Activated CD8-positive, alpha-beta T cell treated with anti-CD3 and anti-CD28 coated beads, Interleukin-2, amount 10 ng/mL, durations not matched to agents 7 days and 5 days (primary cell): ENCODE measurements at places on chromosomes 3 and 15. TPM values are rescaled to one million over a fixed set of nuclear protein-coding genes. Genes with fewer than 3 reads are reported as not detected.

Gene NUTM1
- total RNA-seq, result not detected

DNA sequence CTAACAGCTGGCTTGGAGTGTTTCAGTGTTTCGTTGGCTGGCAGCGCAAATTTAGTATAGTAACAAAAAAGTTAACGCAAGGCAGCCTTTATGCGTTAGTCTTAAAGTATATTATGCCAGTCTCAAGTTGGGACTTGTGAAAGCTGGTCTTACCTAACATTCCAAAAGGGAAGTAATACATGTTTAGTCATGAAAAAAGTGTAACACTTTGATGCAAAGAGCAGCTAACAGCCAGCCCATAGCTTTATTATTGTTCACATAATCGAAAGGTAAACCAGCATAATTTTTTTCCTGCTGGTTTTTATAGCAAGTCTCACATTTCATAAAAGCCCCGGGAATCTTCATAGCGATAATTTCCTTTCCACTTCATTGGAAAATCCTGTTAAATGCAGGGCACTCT, 2.4 kb upstream of the GPR87 start:
- no peak overlapping the region for H3K27ac ChIP-seq
- H3K4me3 ChIP-seq, result no peak overlapping the region
- H3K36me3 ChIP-seq, result no peaks in the 10 kb centered on the region

- H3K36me3 ChIP-seq, result no peaks in the 10 kb centered on the region
- peaks cover 4% of the 10 kb centered on the region for H3K4me1 ChIP-seq
- DNase-seq, result no peak
- H3K4me3 ChIP-seq, result no peak overlapping the region
- peak overlapping the region; percentile 34 for H3K27ac ChIP-seq
Observed at GRCh38 chr3:43034911-43035310, 55.8 kb downstream of the GASK1A start.

Gene LOXL1
- total RNA-seq, result 8.4 TPM

DNA sequence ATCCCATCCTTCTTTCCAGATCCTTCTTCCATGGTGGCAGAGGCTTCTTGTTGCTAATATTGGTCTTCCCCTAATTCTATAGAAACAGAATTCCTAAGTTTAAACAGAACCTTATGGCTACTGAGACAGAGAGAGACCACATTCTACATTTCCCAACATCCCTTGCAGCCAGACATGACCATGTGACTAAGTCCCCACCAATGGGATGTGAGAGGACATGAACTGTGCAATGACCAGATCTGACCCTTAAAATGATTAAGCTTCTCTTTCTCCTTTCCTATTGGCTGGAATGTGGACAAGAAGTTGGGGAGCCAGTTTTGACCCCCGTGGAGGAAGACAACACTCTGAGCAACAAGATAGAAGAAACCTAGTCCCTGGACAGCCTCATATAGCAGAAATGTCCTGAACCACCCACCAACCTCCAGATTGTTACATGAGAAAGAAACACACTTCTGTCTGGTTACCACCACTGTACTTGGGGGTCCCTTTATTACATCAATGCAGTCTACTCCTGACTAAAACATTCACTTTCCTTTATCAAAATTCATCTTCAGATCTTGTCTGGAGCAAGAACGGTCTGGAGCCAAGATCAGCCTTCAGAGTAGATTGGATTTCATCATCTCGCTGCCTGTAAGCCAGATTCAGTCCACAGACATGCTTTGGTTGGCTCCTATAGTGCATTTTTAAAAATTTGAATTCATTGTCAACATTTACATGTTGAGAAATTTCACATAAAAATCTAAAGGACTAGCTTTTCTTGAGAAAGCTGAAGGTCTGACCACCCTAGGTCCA, 183.9 kb downstream of the SHQ1 start:
- H3K27ac ChIP-seq, result no peak overlapping the region
- DNase-seq, result no peak
- peaks cover 2% of the 10 kb centered on the region for H3K27me3 ChIP-seq
- H3K36me3 ChIP-seq, result no peaks in the 10 kb centered on the region
- no peaks in the 10 kb centered on the region for H3K4me1 ChIP-seq

- H3K27me3 ChIP-seq, result no peaks in the 10 kb centered on the region
- no peak overlapping the region for H3K4me3 ChIP-seq
- no peak overlapping the region for H3K27ac ChIP-seq
Observed at GRCh38 chr15:72358121-72358520, 17.7 kb downstream of the HEXA start.

- no peaks in the 10 kb centered on the region for H3K36me3 ChIP-seq
- H3K4me1 ChIP-seq, result peaks cover 19% of the 10 kb centered on the region
- no peak overlapping the region for H3K4me3 ChIP-seq
- no peaks in the 10 kb centered on the region for H3K27me3 ChIP-seq
- H3K27ac ChIP-seq, result no peak overlapping the region
- DNase-seq, result no peak
Observed at GRCh38 chr3:195248281-195248680, 22.7 kb downstream of the XXYLT1 start.

- H3K27ac ChIP-seq, result no peak overlapping the region
- no peak overlapping the region for H3K4me3 ChIP-seq
- DNase-seq, result no peak
- no peaks in the 10 kb centered on the region for H3K4me1 ChIP-seq
- H3K36me3 ChIP-seq, result no peaks in the 10 kb centered on the region
Observed at GRCh38 chr3:156216216-156216615, 95.8 kb downstream of the KCNAB1 start.

DNA sequence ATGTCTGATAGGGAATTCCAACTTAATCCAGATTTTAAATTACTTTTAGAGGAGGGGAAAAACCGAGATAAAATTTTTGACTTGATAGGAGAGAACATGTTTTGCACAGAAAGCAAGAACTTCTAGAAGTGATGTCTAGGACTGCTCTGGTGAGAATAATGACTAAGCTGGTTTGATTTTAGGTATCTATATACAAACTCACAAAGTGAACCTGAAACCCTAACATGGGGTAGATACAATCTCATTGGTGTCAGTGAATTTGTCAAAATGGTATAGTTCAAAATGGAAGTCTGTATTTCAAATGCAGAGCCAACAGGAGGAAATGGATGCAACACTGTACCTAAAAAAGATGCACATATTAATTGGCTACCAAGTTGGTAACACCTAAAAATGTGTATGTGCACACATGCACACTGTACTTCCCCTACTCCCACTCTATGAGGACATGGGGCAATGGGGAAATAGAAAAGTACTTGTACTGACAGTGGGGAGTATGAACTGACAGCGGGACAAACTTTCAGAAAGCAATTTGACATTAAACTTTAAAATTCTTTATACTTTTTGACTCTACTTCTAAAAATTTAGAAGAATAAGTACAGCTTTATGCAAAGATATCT, 53.0 kb downstream of the NR1I2 start:
- peaks cover 12% of the 10 kb centered on the region for H3K36me3 ChIP-seq
- H3K27me3 ChIP-seq, result no peaks in the 10 kb centered on the region
- H3K4me1 ChIP-seq, result no peaks in the 10 kb centered on the region
- DNase-seq, result no peak
- no peak overlapping the region for H3K4me3 ChIP-seq

Gene PRR23E
- not detected for total RNA-seq

GRCh38 chr3:52393131-52393807, 51.6 kb downstream of the SEMA3G start:
- H3K27me3 ChIP-seq, result no peaks in the 10 kb centered on the region
- no peak for DNase-seq
- no peaks in the 10 kb centered on the region for H3K4me1 ChIP-seq
- peaks cover 6% of the 10 kb centered on the region for H3K36me3 ChIP-seq

DNA sequence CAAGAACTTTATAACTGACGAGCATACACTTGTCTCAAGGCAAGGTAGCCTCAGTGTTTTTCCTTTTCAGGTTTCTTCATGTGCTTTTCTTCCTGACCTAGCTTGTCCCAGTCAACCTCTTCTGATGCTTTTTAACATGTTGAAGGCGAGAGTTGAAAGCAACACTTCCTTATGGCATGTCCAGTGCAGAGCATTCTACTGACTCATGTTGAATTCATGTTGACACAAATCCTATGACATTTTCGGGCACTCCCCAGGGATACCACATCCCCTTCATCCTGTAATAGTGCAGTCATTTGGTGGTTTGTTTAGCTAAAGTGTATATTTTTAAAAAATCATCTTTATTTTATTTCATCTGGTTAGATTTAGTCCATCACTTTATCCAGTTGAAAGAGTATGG, 75.9 kb upstream of the CBLB start:
- H3K36me3 ChIP-seq, result no peaks in the 10 kb centered on the region
- no peak for DNase-seq
- no peaks in the 10 kb centered on the region for H3K27me3 ChIP-seq
- no peaks in the 10 kb centered on the region for H3K4me1 ChIP-seq
- no peak overlapping the region for H3K27ac ChIP-seq

GRCh38 chr3:178083906-178084866, 452.1 kb upstream of the KCNMB2 start:
- no peaks in the 10 kb centered on the region for H3K27me3 ChIP-seq
- peaks cover 20% of the 10 kb centered on the region for H3K4me1 ChIP-seq
- H3K27ac ChIP-seq, result no peak overlapping the region
- no peaks in the 10 kb centered on the region for H3K36me3 ChIP-seq
- no peak overlapping the region for H3K4me3 ChIP-seq
- no peak for DNase-seq

DNA sequence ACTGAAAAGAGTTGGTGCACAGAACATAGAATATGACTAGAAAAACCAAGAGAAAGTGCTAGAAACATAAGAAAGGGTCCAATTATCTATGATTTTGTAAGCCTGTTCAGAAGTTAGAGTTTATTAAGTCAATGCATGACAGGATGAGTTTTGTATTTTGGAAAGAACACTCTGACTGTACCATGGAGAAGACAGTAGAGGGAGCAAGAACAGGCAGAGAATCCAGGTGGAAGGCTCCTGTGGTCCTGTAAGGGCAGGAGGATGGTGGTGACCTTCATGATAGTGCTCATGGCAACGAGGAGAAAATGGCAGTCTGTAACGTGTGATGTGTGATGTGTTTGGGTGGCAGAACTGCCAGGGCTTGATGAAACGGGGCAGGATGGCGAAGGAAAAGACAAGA, 249.1 kb downstream of the CTNNB1 start:
- no peaks in the 10 kb centered on the region for H3K27me3 ChIP-seq
- H3K36me3 ChIP-seq, result no peaks in the 10 kb centered on the region
- DNase-seq, result no peak
- no peaks in the 10 kb centered on the region for H3K4me1 ChIP-seq

- peaks cover 8% of the 10 kb centered on the region for H3K27me3 ChIP-seq
- no peak overlapping the region for H3K4me3 ChIP-seq
- no peak overlapping the region for H3K27ac ChIP-seq
- peaks cover 16% of the 10 kb centered on the region for H3K4me1 ChIP-seq
- no peak for DNase-seq
- H3K36me3 ChIP-seq, result no peaks in the 10 kb centered on the region
Observed at GRCh38 chr15:82040862-82041261, 5.0 kb downstream of the MEX3B start.

DNA sequence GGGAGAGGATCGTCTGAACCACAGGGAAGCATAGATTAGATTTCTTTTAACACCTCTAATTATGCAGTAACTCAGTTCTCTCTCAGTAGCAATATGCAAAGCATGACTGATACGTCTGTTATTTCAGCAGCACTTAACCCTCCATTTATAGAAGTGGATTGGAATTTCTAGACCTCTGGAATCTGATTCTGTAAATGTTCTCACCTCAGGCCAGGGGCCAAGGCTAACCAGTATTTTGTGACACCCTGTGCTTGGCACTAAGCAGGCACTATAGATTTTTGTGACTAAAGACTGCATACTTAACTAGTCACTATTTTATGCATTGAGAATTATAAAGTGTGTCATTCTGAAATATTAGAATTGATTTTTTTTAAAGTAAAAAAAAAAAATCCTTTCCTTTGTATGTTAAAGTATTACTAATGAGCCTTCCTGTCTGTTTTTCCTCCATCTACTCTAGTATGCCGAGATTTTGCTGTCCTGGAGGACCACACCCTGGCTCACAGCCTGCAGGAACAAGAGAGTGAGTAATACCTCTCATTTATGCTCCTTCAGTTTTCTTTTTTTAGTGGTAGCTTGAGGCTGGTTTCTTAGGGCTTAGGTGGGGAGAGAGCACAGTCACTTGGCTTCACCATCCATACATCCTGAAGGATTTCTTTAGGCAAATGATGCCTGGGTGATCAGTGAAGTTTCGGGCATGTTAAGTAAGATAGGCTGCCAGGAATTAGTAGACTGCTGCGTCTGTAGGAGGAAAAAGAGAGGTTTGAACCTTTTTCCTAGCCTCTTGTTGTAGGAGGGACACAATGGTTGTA, 26.5 kb upstream of the UTS2B start:
- no peak for DNase-seq
- H3K27me3 ChIP-seq, result no peaks in the 10 kb centered on the region
- H3K36me3 ChIP-seq, result no peaks in the 10 kb centered on the region
- peaks cover 3% of the 10 kb centered on the region for H3K4me1 ChIP-seq
- H3K4me3 ChIP-seq, result no peak overlapping the region
- H3K27ac ChIP-seq, result no peak overlapping the region

- H3K36me3 ChIP-seq, result peaks cover 51% of the 10 kb centered on the region
- H3K4me1 ChIP-seq, result peaks cover 72% of the 10 kb centered on the region
- H3K27me3 ChIP-seq, result no peaks in the 10 kb centered on the region
- H3K4me3 ChIP-seq, result no peak overlapping the region
Observed at GRCh38 chr3:71121429-71122167, 461.9 kb downstream of the FOXP1 start.

DNA sequence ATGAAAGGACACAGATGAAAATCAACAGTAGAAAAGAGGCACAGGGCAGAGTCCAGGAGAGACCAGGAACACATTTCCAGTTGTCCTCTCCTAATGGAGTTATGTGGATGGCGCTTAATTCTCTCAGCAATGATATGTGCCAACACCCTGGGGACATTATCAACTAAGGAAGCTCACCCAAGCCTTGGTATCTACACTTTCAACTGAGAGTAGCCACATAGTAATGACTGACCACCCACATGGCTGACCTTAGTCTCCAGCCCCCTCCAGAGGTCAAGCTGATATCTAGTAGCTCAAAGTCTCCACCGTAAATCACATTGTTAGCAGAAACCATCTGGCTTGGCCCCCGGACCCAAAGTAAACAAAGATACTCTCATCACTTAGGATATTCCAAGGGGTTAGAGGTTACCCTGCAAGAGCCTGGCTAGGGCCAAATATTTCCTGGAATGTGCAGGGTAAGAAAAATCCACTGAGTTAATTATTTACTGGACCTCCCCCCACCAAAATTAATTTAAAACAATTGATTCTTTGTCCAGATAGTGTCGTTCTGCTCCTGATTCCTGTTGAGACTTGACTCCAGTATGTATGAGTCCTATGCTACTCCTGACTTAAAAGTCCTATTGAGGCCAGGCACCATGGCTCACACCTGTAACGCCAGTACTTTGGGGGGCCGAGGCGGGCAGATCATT, 24.8 kb downstream of the GABRR3 start:
- peaks cover 13% of the 10 kb centered on the region for H3K4me1 ChIP-seq
- no peak overlapping the region for H3K27ac ChIP-seq
- peaks cover 14% of the 10 kb centered on the region for H3K27me3 ChIP-seq
- no peak for DNase-seq
